ENCODE measurements at places on chromosomes 7 and 10.

GRCh38 chr7:50531928-50532327 is 33.3 kb downstream of the DDC start:
- DNase-seq: peak; percentile 16

GRCh38 chr7:83559887-83560286 is 89.1 kb downstream of the SEMA3E start:
- no peak for DNase-seq

DNA sequence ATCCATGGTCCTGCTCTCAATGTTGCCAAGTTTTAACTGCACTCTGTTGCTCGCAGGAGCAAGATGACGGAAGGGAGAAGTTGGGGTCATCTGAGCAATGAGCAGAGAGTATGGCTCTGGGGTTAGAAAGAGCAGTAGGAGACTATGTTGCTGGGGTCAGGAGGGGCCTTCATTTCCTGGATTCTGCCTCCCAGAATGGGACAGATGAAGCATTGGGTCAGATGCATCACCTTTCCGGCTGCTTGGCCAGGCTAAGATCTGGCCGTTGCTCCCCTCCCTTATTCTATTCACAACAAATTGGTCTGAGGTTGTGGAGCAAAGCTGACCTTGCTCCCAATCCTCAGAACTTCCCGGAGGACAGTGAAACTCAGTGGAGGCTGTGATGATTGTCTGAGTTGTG is 22.4 kb downstream of the STMP1 start:
- DNase-seq: no peak

- DNase-seq: no peak
Measured at GRCh38 chr7:142153400-142153799, 41.9 kb downstream of the MGAM2 start.

DNA sequence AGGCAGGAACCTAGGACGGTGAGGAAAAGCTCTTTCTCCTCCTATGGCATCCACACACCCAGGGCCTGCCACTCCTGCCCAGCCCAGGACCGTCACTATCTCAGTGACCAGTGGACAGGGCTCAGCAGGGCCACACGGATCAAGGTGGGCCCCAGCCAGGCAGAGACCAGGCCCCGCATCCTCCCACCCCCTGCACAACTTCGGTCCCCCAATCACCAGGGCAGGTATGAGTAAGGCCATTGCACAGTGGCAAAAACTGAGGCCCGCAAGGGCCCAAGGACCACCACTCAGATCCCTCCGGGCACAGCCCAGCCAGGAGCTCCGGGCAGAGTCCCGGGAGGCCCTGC is 30.3 kb downstream of the OAT start:
- no peak for DNase-seq

DNA sequence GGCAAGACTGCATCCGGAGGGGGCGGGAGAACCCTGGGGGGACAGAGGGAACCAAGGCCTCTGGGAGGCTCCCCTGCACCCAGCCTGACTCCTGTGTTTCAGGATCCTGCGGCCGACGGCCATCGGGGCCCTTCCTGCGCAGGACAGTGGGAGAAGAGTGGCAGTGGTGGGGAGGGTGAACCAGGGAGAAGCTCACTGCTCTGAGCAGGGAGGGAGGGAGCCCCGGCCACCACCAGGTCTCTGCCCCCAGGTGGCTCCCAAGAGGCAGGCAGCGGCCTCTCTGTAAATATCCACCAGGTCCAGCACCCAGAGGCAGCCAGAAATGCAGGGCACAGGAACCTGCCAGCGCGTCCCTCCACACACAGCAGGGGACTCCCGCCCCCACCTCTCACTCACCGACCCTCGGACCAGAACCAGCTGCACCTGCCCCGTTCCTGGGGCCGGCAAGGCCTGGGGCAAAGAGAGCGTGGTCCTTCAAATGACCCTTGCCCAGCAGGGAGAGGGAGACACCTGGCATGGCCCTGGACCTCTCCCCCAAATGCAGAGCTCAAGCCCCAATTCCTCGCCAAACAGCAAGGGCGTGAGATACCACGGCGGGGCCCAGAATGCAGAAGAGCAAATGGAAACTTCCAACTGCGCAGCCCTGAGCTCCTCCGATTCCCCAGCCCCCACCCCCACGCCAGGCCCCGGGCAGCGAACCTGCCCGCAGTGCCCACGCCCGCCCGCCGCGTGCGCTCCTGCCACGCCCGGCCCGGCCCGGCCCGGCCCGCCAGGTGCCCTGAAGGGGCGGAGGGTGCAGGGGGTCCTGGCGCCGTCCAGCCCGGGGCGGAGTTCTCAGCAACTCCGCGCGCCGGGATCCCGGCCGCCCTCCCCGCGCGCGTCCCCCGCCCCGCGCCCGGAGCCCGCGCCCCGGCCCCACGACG is 805 bp downstream of the RASGEF1A start:
- DNase-seq: peak; percentile 19

DNA sequence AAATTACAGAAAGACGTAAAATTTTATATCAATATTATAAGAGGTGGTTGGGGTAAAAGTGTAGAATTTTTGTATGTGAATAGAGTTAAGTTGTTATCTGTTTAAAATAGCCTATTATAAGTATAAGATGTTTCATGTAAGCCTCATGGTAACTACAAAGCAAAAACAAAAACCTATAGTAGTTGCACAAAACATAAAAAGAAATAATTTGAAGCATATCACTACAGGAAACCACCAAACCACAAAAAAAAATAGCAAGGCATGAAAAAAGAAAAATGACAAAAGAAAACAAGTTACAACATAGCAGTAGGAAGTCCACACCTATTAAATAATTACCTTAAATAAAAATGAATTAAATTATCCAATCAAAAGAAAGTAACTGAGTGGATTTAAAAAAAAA is 12.4 kb upstream of the GSTK1 start:
- no peak for DNase-seq

DNA sequence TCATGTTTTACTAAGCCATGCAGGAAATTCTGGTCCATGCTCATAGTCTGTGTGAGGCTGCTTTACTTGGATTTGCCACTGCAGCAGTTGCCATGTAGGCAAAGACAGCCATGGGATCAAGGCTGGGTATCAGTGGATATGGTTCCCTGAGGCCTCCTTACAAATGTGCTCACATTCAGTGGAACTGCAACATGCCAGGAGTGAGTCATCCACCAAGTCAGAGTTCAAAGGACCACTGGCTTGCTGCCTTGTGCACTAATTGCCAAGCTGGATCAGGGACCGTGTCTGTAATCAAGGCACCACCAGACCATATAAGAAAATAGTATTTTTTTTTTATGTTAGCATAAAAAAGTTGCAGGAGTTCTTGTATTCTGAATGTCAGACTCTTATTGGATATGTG is 101.0 kb downstream of the CDCA7L start:
- DNase-seq: no peak

- no peak for DNase-seq
Measured at GRCh38 chr10:34581801-34582532, 233.1 kb downstream of the PARD3 start.

GRCh38 chr7:16918288-16918895 is 36.6 kb upstream of the AGR3 start:
- DNase-seq: peak; percentile 31

GRCh38 chr7:79770063-79770462 is 316.6 kb upstream of the MAGI2 start:
- no peak for DNase-seq

- DNase-seq: peak; percentile 12
Measured at GRCh38 chr7:107103369-107103768, 58.9 kb downstream of the PRKAR2B start.

- DNase-seq: no peak
Measured at GRCh38 chr7:157507987-157508386, 171.2 kb downstream of the DNAJB6 start.

DNA sequence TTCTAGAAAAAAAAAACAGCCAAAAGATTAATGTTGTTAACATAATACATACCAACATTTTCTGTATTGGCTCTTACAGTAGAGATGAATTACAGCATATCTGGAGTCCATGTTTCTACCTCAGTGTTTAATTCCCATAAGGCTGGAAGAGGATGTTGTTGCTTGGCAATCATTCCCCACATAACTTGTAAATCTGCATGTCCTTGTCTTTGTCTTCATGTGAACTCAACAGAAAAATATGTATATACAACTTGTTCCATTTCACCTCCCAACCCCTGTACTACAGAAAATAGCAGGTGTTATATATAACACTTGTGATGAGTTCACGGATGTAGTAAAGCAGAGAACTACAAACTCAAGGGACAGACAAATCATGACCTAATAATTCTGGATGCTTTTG is 160.9 kb upstream of the SEMA3C start:
- no peak for DNase-seq

- DNase-seq: no peak
Measured at GRCh38 chr7:27097686-27098577, 2.1 kb upstream of the HOXA1 start.

GRCh38 chr7:143346018-143346417 is 16.5 kb downstream of the FAM131B start:
- no peak for DNase-seq

DNA sequence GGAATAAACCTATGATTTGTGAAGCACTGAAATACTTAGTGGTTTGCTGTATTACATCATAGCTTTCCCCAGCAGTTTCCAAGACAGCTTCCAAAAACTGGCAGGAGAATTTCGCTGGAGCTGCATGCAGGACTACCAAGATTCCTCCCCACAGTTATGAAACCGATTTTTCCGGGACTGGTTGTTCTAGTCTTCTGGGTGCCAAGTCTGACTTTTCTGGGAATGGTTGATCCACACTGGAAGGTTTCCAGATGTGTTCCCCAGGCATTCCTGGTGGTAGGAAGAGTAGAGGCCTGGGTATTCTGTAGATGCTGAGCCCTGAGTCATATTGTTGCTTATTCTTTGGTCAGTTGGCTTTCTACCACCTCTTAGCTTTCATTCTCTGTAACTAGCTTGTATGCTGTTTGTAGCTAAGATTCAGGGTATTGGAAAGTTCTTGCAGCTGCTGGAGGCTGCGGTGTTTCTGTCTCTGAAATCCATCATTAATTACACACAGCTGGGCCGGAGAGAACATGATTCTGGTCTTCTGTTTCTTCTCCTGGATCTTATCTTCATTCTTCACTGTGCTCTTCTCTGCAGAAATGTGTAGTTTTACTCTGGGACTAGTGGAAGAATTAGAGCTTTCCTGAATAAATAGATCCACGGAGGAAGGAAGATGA is 6.3 kb downstream of the ABCC2 start:
- DNase-seq: no peak

GRCh38 chr7:51084121-51084520 is 232.5 kb downstream of the COBL start:
- DNase-seq: no peak

GRCh38 chr10:17229016-17229716 is 1.1 kb downstream of the VIM start:
- peak; percentile 93 for DNase-seq

- DNase-seq: no peak
Measured at GRCh38 chr7:158933468-158934139, 77.2 kb downstream of the DYNC2I1 start.

GRCh38 chr7:70736715-70737460 is 395.1 kb upstream of the GALNT17 start:
- no peak for DNase-seq

GRCh38 chr10:128498378-128498730 is 372.1 kb upstream of the MKI67 start:
- no peak for DNase-seq

DNA sequence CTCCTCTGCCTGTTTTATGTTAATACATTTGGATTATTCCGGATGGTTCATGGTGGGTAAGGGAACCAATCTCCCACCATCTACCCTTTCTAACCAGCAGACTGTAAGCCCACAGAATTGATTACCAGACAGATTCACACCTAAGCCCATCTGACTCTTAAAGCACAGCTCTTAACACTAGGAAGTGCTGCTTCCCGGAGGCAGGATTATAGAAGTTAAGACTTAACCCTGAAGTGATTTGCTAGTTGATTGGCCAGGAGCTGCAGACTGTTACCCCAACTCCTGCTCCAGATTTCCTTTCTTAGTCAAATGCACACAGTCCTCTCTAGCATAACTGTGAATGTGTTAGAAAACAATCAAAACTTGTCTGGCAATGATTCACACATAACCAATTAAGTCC is 221.7 kb downstream of the CDK14 start:
- DNase-seq: no peak
